RPMI7951 (cell line): ENCODE measurements at places on chromosomes 3 and 15. TPM values are rescaled to one million over a fixed set of nuclear protein-coding genes. Genes with fewer than 3 reads are reported as not detected.

- DNase-seq, result no peak
These were observed 482.7 kb upstream of the PDZRN3 start for GRCh38 chr3:74107451-74107850.

GRCh38 chr15:86327230-86327865, 247.7 kb downstream of the AGBL1 start:
- DNase-seq, result peak; percentile 17

DNA sequence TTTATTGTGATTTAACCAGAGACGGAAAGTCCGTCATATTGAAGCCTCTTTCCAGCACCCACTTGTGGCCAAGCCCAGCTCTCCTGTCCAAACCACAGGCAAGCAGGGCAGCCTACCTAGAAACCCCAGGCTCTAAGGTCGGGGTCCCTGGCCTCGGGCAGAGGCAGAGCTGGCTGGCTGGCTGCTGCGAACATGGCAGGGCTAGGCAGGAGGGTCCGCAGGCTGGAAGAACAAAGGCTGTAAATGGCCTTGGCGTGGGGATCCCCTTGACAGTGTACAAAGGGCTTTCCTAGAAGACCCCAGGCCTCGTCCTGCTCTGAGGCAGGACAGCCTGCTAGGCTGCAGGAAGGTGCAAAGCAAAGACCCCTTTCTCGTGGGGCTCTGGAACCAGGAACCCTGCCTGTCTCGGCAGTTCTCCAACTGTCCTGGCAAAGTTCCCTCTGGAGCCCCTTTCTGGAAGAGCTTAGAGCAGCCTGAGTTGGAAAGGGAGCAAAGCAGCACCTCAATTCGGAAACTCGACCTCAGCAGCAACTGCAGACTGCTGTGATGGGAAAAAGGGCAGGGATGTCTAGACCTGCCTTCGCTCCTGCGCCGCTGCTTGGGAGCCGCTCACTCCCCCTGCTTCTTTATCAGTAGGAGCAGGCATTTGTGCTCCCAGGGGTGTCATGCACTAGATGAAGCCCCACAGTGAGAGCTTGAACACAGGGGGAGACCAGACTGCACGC, 8.5 kb downstream of the CALML4 start:
- no peak for DNase-seq

- no peak for DNase-seq
These were observed 30.0 kb downstream of the PAQR5 start for GRCh38 chr15:69328739-69329138.

DNA sequence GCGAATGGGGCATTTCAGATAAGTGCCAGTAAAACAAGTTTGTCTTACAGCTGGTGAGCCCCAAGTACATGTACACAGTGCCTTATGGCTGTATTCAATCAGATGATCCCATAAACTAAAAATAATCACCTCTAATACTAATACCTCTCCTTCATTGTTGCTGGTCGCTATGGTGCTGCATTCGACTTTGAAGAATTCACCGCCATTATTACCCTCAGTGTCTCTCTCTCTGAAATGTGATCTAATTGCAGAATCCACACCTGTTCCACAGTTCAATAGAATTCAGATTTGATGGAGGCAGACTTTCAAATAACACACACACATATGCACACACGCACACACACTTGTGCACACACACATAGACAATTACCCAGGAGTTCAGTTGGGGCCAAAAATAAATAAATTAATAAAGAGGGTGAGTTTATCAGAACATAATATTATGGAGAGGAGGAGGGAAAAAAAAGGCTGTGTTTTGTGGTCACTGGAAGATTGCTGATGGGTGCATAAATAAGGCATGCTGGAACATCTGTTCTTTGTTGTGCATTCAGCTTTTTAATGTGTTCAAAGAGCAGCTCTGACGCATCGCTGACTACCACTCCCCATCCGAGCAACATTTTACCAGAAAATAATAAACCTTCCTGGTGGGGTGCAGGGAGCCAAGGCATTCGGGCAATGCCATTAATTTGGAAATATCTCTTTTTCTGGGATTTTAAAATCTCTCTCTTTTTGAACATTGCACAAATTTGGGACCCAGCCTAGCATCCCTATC, 235.7 kb downstream of the SATB1 start:
- DNase-seq, result peak; percentile 83

DNA sequence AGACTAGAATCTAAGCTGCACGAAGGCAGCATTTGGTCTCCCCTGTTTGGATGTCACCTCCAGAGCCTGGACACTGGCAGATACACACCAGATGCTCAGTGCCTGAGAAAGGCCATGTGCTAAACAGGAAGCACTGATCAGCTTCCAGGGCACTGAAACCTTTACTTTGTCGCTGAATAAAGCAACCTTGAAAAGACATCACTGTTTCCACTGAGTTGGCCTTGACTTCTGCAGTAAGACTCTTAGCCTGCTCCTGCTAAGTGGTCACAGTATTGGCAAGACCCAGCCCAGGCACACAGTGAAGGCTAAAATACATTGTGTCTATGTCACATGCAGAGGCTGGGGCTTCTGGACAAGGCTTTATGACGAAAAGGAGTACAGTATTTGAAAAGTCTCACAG, 104.3 kb upstream of the ICE2 start:
- DNase-seq, result no peak

DNA sequence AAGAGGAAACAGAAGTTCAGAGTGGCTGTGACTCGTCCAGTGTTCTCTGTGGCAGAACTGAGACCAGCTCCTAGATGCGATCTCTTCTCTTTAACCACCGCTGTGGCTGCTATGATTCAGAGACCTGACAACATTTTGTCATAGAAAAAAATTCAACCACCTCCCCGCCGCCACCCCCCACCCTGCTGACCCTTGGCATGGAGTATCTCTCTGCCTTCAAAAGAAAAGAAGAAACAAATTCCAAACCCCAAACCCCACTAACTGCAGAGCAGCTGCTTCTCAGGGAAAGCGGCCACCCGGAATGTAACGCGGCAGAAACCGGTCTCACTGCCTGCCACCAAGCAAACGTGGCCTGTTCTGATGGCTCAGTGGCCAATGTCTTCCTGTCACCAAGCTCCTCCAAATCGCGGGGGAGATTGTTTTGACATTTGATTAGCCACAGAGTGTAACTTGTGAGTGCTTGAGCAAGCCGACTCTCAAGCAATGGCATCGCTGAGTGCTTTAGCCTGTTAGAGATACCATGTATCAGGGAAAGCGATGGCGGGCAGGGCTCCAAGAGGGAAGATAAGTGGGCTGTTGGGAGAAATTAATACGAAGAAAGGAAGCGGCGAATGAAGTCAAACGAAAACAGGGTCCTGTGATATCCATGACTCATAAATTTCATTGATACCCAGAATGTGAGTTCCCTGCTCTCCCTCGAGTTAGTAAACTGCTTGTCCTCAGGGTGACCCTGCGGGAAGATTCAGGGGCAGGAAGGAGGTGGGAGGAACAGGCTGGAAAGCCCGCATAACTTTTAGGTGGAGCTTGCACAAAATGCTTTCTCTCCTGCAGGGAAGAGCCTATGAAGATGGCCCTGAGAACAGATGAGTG, 44.8 kb upstream of the TLE3 start:
- DNase-seq, result peak; percentile 64

DNA sequence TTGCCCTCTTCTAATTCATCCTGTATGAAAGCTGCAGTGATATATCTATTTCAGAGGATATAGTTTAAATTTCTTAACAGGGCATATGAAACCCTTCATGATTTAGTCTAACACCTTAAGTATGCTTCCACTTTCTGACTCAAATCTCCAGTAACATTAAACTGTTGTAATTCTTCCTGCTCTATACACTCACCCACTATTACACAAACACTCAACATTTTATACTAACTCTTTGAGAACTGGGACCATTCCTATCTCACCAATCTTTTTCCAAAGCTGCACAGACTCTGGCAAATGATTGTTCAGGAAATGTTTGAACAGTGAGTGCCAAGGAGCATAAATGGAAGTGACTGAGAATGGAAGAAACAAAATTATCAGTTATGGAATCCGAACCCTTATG, 560.4 kb upstream of the DPPA4 start:
- DNase-seq, result no peak

DNA sequence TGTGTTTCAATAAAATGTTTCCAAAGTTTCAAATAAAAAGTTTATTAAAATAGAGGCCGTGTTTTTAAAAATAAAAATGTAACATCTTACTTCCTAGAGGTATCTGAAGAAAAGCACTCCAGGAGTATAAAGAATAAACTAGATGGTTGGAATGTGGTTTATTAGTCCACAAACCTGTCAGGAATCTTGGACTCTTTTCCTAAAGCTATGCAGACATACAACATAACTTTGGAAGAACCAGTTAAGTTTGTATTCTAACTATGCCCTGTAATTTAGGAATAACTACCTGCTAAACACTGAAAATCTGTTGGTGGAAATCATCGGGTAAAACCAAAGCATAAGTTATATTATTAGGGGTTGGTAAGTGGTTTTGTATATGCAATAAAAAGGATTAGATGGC, 51.6 kb downstream of the PPARG start:
- no peak for DNase-seq

DNA sequence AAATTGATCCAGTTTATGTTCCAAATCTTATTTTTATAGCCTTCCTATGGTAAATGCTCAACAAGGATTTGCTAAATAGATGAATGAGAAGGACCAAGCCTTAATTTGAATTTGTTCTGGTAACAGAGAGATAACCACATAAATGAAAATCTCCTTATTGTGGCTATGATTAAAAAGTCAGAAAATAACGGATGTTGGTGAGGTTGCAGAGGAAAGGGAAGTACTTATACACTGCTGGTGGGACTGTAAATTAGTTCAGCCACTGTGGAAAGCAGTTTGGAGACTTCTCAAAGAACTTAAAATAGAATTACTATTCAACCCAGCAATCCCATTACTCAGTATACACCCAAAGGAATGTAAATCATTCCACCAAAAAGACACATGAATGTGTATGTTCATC, 26.2 kb downstream of the AAGAB start:
- no peak for DNase-seq

- no peak for DNase-seq
These were observed 1264.2 kb downstream of the ROBO2 start for GRCh38 chr3:78304115-78304514.

DNA sequence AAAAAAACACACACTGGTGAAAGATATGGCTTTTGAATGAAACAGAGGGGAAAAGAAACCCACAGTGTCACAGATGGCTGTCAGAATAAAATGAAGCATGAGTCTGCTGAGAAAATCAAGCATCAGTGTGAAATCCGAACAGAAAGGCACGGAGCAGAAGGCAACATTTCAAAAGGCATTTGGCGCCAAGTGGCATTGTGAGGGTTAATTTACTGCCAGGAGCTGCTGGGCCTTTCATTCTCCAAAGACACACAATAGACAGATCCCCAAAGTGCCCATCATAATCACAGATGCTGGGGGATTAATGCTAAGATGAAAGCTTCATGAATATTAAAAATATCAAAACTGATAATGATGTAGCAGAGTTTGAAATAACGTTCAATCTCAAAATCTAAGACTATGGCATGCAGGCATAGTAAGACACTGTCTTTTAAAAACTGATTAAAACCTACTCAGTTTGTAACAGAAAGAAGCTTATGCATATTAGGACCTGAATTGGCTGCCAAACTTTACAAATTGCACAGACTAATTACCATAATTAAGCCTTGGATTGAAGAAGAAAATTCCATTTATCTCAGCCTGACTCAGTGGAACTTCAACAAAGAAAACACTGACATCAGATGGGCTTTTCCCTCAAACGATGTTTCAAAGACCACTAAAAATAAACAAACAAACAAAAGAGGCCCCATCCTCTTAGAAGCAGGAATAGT, 589.2 kb downstream of the ROBO1 start:
- no peak for DNase-seq

- DNase-seq, result no peak
These were observed 10.7 kb downstream of the KIF23 start for GRCh38 chr15:69424748-69425413.

DNA sequence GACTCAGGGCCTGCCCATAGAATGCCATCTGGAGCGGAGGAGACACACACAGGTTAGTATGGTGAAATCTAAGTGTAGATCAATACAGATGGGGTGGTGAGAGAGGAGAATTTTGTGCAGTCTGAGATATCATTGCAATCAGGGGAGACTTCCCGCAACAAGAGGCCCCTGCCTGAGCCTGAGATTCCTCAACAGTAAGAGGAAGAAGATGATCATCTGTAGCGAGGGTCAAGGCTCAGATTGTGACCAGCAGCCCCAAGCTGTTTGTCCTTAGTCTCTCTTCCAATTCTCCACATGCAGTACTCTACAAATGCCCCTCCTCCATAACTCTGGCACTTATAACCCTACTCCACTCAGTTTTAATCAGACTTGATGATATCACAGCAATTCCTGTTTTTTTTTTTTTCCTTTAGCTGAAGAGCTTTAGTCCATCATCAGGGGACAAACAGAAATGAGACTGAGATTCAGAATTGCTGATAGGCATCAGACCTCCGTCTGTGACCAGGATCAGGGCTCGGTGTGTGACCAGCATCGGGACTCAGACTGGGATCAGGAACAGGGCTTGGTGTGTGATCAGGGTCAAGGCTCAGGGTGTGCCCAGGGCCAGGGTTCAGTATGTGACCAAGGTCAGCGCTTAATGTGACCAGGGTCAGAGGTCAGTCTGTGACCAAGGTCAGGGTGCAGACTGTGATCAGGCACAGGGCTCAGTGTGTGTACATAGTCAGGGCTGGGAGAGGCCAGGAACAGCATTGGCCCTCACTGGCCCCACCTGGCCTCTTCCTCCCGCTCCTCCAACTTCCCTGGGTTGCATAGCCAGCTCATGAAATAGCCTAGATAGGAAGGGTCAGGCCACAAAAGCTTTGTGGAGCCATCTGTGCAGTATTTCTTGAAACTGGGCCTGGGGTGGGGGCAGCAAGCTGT, 14.1 kb downstream of the LOXL1 start:
- DNase-seq, result no peak

EPHA6 gene
- not detected in 2 replicates for total RNA-seq

DCLK3 gene
- total RNA-seq, result not detected in 2 replicates

GOLGA6D gene
- not detected in 2 replicates for total RNA-seq

EIF1B gene
- total RNA-seq, result 30.6 and 42.2 TPM in 2 replicates

PLIN1 gene
- total RNA-seq, result 0.20 TPM in 1 of 2 replicates, not detected in the other

ZIC1 gene
- 12.1 and 12.2 TPM in 2 replicates for total RNA-seq
